ENCODE measurements at places on chromosomes 3 and 15. TPM values are rescaled to one million over a fixed set of nuclear protein-coding genes. Genes with fewer than 3 reads are reported as not detected.

DNA sequence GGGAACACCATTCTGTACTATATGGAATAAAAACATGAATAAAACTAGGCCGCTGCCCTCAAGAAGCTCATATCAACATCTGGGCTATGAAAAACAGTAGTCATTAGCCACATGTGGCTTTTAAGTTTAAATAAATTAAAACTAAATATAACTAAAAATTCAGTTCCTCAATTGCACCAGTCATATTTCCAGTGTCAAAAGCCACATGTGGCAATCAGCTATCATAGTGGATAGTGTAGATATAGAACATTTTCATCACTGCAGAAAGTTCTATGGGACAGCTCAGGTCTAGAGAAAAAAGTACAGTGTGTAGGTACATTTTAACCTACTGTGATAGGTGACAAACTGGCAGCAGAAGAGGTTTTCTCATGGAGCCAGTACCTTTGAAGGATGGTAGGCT, 261.4 kb downstream of the FOXP1 start:
- no peak overlapping the region for H3K4me3 ChIP-seq
- no peak overlapping the region for H3K27ac ChIP-seq
- no peak for DNase-seq

DNA sequence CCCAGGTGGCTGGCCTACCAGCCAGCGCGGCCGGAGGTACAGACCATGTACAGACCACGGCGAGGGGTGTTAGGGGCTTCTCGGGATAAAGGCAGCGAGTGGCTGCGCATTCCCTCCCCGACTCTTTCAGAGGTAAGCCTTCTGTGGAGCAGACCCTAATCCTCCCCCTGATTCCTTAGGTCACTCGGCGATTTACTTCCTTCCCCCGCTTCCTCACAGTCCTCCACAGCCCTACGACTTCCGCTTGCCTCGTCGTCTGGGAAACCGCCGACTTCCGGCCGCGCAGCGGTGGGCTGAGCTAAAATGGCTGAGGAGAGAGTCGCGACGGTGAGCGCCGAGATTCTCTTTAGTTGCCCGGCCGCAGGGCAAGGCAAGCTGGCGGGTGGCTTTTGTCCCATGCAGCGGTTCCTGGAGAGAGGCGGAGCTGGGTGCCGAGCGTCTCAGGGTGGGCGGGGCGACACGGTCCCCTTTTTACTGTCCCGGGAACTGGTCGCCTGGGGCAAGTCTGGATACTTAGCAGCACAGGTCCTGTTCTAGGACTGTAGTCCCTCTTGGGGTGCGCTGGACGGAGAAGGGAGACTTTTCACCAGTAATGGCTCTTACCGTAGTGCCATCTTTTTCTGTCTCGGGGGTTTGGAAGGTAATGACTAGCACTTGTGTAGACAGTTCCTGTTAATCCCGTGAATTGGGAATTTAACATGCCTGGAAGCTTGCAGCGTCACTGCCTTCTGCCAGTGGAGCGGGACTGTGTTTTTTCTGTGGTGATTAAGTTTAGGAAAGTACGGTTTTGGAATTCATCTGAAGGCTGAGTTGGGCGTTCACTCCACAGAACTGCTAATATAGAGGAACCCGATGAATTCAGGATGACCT, at the start of the genes BBS4 and HIGD2B:
TSS of gene BBS4 (plus strand) at position 283 of the 870 bp plus-strand sequence. CDS start at position 304, 21 bp downstream.
TSS of gene HIGD2B (minus strand) at position 258 of the 870 bp plus-strand sequence. CDS start 9,808 bp downstream, outside the sequence.
- peak; percentile 93 for DNase-seq
- H3K27ac ChIP-seq, result peak within 1 kb of the TSS; percentile 99
- H3K36me3 ChIP-seq, result no peaks in the 10 kb centered on the region
- H3K4me1 ChIP-seq, result peaks cover 14% of the 10 kb centered on the region
- H3K4me3 ChIP-seq, result peak within 1 kb of the TSS; percentile 94
- H3K27me3 ChIP-seq, result peaks cover 3% of the 10 kb centered on the region

- H3K4me1 ChIP-seq, result peaks cover 3% of the 10 kb centered on the region
- H3K36me3 ChIP-seq, result no peaks in the 10 kb centered on the region
- H3K27ac ChIP-seq, result no peak overlapping the region
- no peak overlapping the region for H3K4me3 ChIP-seq
Observed at GRCh38 chr3:61181874-61182273, 69.4 kb downstream of the FHIT start.

GRCh38 chr3:48082580-48083184, 66.5 kb upstream of the MAP4 start:
- peaks cover 4% of the 10 kb centered on the region for H3K36me3 ChIP-seq
- DNase-seq, result no peak

The NTRK3 gene
- total RNA-seq, result not detected

The CHL1 gene
- not detected for total RNA-seq

The IL17RD gene
- total RNA-seq, result 2.9 TPM
